Stimulated activated effector memory CD8-positive, alpha-beta T cell treated with anti-CD3 and anti-CD28 coated beads, Interleukin-12 subunit alpha, Interleukin-12 subunit beta, amount 100 ng/mL, for 72 hours (primary cell): ENCODE measurements at places on chromosomes 2 and 18.

- no peak for DNase-seq
Observed at GRCh38 chr2:239025951-239026461, 178.1 kb downstream of the TWIST2 start.

GRCh38 chr2:100242891-100243619, 79.2 kb downstream of the LONRF2 start:
- DNase-seq, result no peak

GRCh38 chr2:69680001-69680675, 36.6 kb upstream of the AAK1 start:
- no peak for DNase-seq

- peak; percentile 63 for DNase-seq
Observed at GRCh38 chr2:101622210-101623030, 75.1 kb upstream of the MAP4K4 start.

GRCh38 chr2:64212801-64213321, 68.6 kb upstream of the PELI1 start:
- DNase-seq, result peak; percentile 36

DNA sequence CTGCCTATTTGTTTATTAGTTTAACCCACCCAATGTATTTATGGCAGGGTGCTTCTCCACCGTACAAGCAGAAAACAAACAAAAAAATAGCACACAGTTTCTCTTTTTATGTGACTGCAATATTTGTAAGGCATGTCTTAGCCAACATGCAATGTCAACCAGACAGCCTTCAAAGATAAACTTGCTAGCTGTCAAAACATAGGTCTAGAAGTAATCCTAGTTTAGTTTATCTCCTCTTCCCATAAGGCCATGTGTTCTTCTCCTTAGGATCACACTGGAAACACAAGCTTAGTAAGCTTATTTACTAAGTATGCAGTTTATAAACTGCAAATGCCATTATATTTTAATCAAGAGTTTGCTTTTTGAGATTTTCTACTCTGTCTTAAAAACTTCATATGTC, 75.6 kb downstream of the LDAH start:
- no peak for DNase-seq

- no peak for DNase-seq
Observed at GRCh38 chr2:71608034-71608433, 154.7 kb downstream of the DYSF start.

- no peak for DNase-seq
Observed at GRCh38 chr2:37862620-37863019, 62.5 kb upstream of the RMDN2 start.

- DNase-seq, result no peak
Observed at GRCh38 chr2:100953406-100954043, 48.6 kb upstream of the RPL31 start.

- no peak for DNase-seq
Observed at GRCh38 chr2:225814554-225814953, 415.0 kb downstream of the NYAP2 start.

GRCh38 chr2:68230241-68231060, 21.9 kb downstream of the PPP3R1 start:
- DNase-seq, result no peak
